Posterior vena cava (tissue), 2 donors: ENCODE measurements at places on chromosomes 12 and 14. TPM values are rescaled to one million over a fixed set of nuclear protein-coding genes. Genes with fewer than 3 reads are reported as not detected.
A peak's percentile ranks its signal among the peaks of the same experiment; 100 is the strongest.

- peak; percentile 76 for DNase-seq
Observed at GRCh38 chr12:53061404-53062010, 11.6 kb downstream of the TNS2 start.

DNA sequence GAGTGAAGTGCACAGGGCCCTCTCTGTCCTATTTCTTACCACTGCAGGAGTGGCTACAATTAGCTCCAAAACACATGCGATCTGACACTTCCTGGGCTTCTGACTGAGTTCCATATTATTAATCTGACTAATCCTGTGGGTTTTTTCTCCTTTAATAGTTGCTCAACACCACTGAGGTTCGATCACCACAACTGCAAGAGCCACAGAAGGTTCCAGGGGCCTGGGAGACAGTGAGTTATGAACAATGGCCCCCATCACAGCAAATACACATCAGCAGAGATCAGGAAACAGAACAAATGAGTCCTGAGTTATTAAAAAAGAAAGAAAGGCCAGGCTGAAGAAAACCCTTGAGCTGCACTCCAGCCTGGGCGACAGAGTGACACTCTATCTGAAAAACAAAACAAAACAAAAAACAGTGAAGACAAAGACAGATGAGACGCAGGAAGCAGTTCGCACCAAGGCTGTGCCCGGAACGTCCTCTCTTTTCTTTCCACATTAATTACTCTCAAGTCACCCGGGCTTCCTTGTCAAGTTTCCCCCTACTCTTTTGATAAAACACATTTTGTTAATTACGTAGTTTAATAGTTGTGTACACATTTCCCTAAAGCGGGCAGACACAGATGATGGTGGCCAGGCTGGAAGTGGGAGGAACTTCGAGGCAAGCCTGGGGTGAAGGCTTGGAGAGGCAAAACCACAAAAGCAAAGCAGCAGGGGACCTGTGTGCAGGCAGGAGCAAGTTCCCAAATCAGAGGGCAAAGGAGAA lies 42.7 kb downstream of the CDC42BPB start:
- DNase-seq: peak; percentile 60

GRCh38 chr12:93802698-93803423 lies 125.7 kb downstream of the CRADD start:
- DNase-seq: no peak

- DNase-seq: no peak
Observed at GRCh38 chr14:106487600-106487999, 961.2 kb downstream of the TMEM121 start.

The GPX2 gene
- total RNA-seq: not detected

The ACSM4 gene
- total RNA-seq: not detected

The TPPP2 gene
- total RNA-seq: not detected
